Left ventricle myocardium inferior (tissue), 1 donor: ENCODE measurements at places on chromosomes 11 and 22. TPM values are rescaled to one million over a fixed set of nuclear protein-coding genes. Genes with fewer than 3 reads are reported as not detected.

DNA sequence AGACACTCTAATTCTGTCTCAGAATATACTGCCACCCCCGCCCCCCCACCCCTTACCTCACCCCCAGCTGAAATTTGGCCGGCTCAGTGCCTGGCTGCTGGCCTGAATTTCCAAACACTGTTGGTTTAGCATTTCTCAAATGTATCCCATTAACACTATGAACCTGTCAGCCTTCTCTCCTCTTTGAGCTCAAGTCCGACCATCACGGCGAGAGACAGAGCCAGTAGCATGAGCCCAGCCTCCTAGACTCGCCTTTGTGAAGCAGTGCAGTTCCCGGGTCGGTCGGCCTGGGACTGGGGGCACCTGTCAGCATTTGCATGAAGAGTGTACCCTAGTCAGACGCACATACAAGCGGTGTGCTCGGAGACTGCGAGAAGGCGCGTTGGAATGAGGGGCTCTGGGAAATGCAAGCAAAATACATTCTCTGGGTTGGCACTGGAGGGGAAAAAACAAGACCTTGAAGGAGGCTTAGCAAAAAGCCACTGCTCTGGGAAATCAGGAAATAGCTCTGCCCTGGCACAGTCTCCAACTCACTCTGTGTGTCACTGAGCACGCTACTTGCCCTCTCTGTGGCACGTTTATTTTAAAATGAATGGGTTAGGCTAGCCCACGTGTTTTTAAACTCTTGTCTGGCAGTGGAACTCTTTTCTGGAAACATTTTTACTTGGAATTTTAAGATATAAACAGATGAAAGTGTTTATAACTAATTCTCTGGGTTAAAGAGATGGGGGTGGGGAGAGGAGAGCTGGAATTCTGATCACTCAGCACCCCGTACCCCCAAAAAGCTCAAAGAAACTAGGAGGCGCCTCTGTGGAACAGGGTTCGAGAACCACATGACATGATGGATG, 108.3 kb downstream of the TIMP3 start:
- DNase-seq = no peak

- no peak for DNase-seq
Measured at GRCh38 chr22:35131525-35132000, 65.6 kb downstream of the ISX start.

The OR52I2 gene
- not detected for total RNA-seq

DNA sequence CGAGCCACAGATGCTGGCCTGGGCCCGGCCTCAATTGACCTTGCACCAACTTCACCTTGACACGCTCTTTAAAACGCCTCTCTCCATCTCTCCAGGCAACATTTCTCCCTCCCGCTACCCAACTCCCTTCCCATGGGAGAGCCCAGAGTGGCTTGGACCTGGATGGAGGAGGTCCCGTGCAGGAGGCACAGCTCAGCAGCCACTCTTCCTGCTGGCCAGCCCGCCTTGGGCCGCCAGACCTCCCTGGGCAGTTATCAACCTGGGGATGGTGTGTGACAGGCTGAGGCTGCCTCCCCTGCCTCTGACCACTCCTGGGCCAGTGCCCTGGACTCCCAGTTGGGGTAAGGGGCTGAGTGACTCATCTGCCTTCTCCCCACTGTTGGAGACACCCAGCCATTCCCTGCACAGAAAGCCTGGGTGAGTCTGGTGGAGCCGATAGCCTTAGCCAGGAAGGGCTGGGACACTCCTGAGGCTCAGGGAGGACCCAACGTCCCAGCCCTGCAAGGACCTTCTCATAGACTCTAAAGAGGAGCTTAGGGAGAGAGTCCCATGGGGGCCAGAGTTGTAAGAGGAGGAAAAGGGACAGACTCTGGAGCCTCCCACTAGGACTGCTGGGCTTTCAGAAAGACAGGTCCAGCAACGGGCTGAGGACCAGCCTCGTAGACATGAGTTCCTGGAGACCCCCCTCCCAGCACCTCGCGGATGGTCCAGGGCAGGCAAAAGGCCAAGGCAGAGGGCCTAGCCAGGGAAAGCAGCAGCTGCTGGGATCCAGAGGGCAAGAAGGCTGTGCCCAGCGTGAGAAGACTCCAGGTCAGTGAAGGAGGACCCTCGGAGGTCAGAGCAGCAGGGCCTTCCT, 131.7 kb downstream of the CEP164 start:
- no peak for DNase-seq

- DNase-seq = no peak
Measured at GRCh38 chr11:66692446-66692845, 14.8 kb upstream of the RBM4B start.

GRCh38 chr11:27894552-27894951, 194.3 kb upstream of the BDNF start:
- DNase-seq = no peak

The HEPHL1 gene
- not detected for total RNA-seq

- no peak for DNase-seq
Measured at GRCh38 chr11:100574894-100575769, 112.0 kb upstream of the ARHGAP42 start.

The IGLL1 gene
- total RNA-seq = not detected

- no peak for DNase-seq
Measured at GRCh38 chr11:117871160-117871559, 5.3 kb downstream of the FXYD6 start.

The CASP12 gene
- total RNA-seq = not detected

DNA sequence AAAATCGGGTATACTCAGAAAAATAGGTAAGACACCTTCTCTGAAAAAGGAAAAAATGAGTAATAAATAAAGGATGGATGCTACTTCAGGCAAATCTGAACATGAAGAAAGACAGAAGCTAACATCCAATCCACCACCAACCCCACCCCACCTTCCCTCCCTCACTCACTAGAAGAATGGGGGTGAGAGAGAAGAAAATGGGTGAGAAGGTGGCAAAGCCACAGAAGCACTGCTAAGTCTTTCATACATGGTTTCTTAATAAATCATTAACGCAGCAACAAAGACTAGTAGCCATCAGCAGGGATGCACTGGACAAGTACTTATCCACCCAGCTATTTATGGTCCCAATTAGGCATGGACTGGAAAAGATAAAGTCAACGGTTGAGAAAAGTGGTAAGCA, 5.9 kb downstream of the FHIP1B start:
- no peak for DNase-seq

GRCh38 chr22:19586922-19587684, 62.9 kb upstream of the CLDN5 start:
- no peak for DNase-seq

- DNase-seq = no peak
Measured at GRCh38 chr11:85180528-85180927, 446.6 kb downstream of the DLG2 start.

DNA sequence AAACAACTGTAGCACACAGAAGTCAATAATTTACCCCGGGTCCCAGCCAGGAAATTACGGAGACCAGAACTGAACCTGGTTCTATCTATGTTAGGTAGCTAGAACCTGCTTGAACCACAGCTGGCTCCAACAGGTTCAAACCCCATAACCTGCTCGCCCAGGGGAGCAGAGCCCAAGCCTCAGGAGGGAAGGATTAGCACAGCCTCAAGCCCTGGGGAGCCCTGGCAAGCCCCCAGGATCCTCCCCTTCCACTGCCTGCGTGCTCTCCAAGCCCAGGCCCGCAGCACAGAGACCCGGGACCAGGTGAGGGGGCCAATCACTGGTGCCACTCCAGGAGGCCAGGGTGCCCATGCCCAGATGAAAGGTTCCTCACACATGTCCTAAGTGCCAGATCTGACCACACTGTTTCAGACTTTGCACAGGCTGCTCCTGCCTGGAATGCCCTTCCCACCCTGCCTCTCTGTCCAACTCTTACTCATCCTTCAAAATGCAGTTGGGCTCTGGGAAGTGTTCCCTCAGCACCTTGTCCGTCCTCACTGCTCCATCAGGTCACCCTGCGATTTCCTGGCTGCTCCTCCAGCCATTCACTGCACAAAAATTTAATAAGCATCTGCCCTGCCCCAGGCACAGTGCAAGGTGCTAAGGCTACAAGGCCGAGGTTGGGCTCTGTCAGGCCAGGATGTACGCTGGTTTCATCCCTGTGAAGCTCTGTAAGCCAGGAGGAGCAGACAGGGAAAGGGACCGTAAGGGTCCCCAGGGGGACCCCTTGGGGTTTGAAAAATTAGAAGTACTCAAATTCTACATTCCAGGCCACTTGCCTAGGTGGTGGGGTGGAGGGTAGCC, 32.2 kb downstream of the ARRB1 start:
- DNase-seq = no peak

The SH3BP1 gene
- 2.5 TPM for total RNA-seq

GRCh38 chr22:36419177-36419911, 31.6 kb upstream of the MYH9 start:
- peak; percentile 53 for DNase-seq

The SCN4B gene
- 12.9 TPM for total RNA-seq

The CDC42BPG gene
- total RNA-seq = 1.1 TPM

DNA sequence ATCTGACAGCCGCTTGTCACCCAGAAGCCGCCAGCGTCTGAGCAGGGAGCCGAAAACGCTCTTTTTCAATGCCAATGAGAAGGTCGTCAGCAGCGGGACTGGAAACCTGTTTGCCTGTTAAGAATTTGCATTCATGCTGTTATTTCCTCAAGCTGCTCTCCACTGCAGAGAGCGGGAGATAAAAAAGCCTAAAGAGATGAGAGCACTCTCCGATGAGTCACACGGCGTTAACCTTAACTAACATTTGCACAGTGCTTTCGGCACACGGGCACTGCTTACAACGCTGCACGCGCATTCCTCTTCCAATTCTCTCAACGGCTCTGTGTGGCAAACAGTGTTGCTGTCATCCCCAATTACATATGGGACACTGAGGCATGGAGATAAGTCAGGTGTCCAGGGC, 40.0 kb upstream of the RTL6 start:
- DNase-seq = no peak

- no peak for DNase-seq
Measured at GRCh38 chr11:38835966-38836365, 2237.9 kb upstream of the RAG2 start.

The OR8D1 gene
- not detected for total RNA-seq

DNA sequence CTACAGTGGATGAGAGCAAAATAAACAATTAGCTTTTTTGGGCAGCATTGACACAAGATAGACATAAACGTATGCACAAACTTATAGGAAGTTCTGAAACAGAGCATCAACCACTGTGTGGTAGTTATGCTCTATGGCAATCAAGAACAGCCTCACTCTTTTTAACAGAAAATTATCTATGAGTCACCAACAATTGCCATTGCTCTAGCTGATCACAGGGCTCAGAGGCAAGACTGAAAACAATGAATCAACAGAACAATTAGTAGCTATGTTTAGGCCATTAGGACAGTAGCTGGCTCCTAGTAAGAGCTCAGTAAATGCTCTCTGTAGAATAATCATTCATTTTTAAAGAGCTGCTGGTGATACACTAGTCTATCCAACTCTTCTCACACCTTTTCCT, 34.9 kb upstream of the PICALM start:
- no peak for DNase-seq

DNA sequence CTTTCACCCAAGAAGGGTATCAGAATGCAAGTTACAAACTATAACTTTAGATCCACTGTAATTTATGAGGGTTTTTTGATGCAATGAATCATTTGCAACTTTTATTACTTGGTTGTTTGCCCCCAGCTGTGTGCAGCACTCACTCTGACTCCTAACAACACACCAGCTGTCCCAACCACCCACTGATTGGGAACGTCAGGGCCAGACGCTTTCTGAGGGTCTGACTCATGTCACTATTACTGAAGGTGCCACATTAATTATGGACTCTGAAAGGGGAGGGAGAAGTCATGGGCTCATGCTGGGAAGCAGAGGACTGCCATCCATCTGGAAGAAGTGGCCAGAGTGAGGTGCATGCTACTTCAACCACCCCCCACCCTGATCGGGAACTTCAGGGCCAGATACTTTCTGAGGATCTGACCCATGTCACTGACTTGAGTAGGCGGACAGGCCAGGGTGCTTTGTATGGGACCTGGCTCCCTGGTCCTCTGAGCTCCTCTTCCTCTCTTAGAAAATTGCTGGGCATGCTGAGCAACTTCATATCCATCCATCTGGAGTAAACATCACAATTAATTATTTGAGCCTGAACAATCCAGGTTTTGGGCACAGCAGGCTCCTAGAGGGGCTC, 44.9 kb upstream of the DRD2 start:
- DNase-seq = no peak

DNA sequence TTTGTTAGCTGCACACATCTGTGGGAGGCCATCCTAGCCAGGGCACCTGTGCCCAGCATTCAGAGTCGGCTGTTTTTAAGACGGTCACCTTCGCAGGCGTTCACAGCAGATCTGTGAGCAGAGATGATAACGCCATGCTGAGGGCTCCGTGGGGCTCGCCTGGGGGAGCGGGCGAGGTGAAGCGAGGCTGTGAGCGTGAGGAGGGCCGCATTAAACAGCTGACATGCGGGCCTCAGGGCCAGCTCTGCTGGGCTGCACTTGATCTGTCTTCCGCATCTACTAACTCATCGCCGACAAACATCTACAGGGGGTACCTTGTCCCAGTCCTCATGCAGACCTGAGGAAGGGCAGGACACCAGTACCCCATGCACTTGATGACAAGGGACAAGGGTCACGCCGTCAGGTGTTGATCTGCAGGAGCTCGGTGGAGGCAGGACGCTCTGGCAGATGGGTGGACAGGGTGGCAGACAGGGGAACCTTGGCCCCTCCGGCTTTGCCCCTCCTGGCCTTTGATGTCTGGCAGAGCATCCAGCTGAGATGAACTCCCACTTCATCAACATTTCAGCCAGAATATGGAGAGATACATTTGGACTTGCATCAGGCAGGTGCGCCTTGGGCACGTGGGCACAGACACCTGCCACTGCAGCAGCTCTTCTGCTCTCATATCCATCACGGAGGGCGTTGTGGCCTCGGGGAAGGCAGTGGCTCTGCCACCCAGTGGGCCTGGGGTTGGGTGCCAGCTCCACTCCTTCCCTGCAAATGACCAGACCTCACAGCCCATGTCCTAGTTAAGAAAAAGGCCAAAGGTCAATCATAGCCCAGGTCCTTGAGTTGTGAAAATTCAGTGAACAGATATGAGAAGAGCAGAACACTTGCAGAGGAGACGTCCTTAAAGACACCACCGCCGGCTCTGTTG, 822.9 kb downstream of the BRD1 start:
- DNase-seq = no peak

DNA sequence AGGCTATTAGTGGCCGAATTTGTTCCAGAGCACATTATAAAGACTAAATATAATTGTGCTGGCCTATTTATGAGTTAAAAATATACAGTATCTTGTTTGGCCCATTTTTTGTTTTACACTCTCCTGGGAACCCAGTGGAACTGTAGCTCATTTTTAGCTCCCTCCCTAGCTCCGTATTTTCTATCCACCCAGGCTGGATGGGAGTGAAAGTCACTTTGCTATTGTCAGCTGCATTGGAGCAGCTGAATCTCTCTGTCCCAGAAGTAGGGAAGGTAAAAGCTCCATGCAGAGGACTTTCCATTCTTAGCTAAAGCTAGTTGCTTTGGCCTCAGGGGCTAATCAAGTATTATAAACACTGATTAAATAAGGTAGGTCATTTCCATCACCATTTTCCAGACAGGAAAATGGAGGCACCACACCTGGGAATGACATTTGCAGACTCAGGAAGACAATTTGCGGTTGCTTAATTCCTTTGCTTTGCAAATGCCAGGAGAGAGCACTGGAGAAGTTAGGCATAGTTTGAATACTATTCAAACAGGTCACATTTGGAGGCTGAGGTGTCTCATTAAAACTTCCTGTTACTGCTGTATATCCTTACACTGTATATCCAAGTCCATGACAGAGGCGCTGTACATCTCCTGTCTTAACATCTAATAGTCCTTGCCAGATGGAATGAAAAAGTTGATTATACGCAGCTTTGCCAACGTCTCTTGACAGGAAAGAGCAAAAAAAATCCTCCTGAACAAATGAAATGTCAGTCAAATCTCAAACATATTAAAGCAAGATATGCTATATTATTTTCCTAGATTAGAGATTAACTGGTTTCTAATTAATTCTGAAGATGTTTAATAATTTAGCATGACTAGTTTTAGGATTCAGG, 338.1 kb upstream of the KIRREL3 start:
- no peak for DNase-seq

The SLC22A8 gene
- total RNA-seq = not detected
